Melanocyte of skin (primary cell): ENCODE measurements at places on chromosomes 5 and 9. TPM values are rescaled to one million over a fixed set of nuclear protein-coding genes. Genes with fewer than 3 reads are reported as not detected.

Gene RABEPK
- total RNA-seq = 35.0 and 37.0 TPM in 2 replicates

Gene NRARP
- under 0.01 TPM in 1 of 2 replicates, not detected in the other for total RNA-seq

Gene ARSI
- 18.5 and 31.6 TPM in 2 replicates for total RNA-seq

Gene VPS13A
- total RNA-seq = 23.0 and 40.7 TPM in 2 replicates

Gene SLC31A1
- 29.8 and 34.8 TPM in 2 replicates for total RNA-seq

Gene CARTPT
- total RNA-seq = not detected in 2 replicates

Gene GPR150
- 0.34 and 0.73 TPM in 2 replicates for total RNA-seq

Gene TLX3
- not detected in 2 replicates for total RNA-seq

Gene PCDHB2
- under 0.01 TPM in 1 of 2 replicates, not detected in the other for total RNA-seq

Gene FRMD3
- total RNA-seq = under 0.01 and 0.31 TPM in 2 replicates

Gene PCDHB12
- under 0.01 TPM in 1 of 2 replicates, not detected in the other for total RNA-seq

Gene ARL14EPL
- total RNA-seq = not detected in 2 replicates

Gene ORM2
- not detected in 2 replicates for total RNA-seq

Gene LIFR
- 1.5 and 1.7 TPM in 2 replicates for total RNA-seq

Gene DENND1A
- 8.7 and 13.6 TPM in 2 replicates for total RNA-seq

Gene EIF4E1B
- not detected in 2 replicates for total RNA-seq

Gene N4BP3
- total RNA-seq = 0.67 and 0.77 TPM in 2 replicates

Gene CDX1
- not detected in 2 replicates for total RNA-seq

Gene DPH7
- 18.6 and 19.6 TPM in 2 replicates for total RNA-seq

Gene COL15A1
- total RNA-seq = 0.46 and 0.67 TPM in 2 replicates

Gene SLC6A18
- total RNA-seq = not detected in 2 replicates

Gene SLC34A1
- total RNA-seq = under 0.01 and 0.15 TPM in 2 replicates

Gene LPAR1
- under 0.01 and 0.62 TPM in 2 replicates for total RNA-seq

Gene FAXDC2
- total RNA-seq = 3.0 and 8.6 TPM in 2 replicates

Gene PCDHB9
- total RNA-seq = not detected in 2 replicates

Gene HSD17B4
- 144 and 171 TPM in 2 replicates for total RNA-seq

Gene TIMD4
- total RNA-seq = not detected in 2 replicates

Gene KIAA0825
- 3.8 and 7.3 TPM in 2 replicates for total RNA-seq

Gene ANKDD1B
- total RNA-seq = 0.33 and 0.46 TPM in 2 replicates

Gene MACIR
- total RNA-seq = 8.3 and 17.1 TPM in 2 replicates

Gene PCA3
- total RNA-seq = 0.15 and 0.33 TPM in 2 replicates

Gene IL3
- not detected in 2 replicates for total RNA-seq

Gene CCNJL
- total RNA-seq = 4.5 and 6.2 TPM in 2 replicates

Gene HMMR
- 46.3 and 56.8 TPM in 2 replicates for total RNA-seq

Gene WDR31
- total RNA-seq = 1.7 and 2.2 TPM in 2 replicates

Gene HAND1
- total RNA-seq = under 0.01 TPM in 1 of 2 replicates, not detected in the other

Gene SPATA31E1
- under 0.01 TPM in 1 of 2 replicates, not detected in the other for total RNA-seq

Gene CA9
- 0.36 TPM in 1 of 2 replicates, not detected in the other for total RNA-seq

Gene STPG3
- not detected in 2 replicates for total RNA-seq
